ENCODE measurements at places on chromosomes 13 and 19. TPM values are rescaled to one million over a fixed set of nuclear protein-coding genes. Genes with fewer than 3 reads are reported as not detected.

DNA sequence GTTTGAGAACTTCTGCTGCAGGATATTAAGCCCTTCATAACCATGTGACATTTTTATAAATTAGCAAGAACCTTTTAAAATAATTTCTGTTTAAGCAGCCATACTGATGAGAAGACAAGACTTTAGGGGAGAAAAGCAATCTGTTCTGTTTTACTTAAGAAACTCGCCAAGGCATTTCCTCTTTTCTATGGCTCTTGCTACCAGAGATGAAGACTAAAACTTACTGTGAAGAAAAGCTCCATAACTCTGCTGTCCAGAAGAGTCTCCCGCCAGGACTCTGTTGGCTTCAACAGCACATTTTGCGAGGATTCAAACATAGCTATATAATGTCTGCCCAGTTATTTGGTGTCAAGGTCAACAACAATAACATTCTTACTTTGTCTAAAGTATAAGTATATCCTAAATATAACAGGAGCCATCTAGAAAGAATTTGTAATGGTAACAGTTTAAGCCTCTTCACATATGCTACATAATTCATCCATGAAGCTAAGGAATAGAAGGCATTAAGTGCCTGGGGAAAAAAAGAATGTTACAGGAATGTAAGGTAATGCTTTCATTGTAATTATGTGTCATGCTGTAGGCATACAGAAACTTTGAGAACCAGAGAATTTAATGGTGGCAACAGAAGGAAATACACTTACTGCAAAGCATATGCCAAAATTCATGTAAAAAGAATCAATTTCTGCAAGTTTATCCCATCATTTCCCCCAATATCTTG lies 53.2 kb upstream of the EEF1AKMT1 start:
- H3K27me3 ChIP-seq = no peaks in the 10 kb centered on the region
- no peak overlapping the region for H3K27ac ChIP-seq
- DNase-seq = no peak
- H3K4me1 ChIP-seq = no peaks in the 10 kb centered on the region
- no peaks in the 10 kb centered on the region for H3K36me3 ChIP-seq

DNA sequence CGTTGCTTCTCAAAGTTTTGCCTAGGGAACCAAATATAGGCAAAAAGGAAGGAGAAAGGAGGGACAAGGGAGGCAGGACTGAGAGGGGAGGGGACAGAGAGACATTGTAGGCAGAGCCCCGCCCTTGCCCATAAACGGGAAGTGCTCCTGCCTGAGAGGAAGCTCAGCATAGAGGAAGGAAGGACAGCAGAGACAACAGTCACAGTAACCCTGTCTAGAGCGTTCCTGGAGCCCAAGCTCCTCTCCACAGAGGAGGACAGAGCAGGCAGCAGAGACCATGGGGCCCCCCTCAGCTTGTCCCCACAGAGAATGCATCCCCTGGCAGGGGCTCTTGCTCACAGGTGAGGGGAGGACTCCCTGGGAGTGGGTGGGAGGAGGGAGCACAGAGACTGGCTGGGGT lies at the start of gene CEACAM21:
CEACAM21 (plus strand) TSS at position 169 of the 400 bp plus-strand sequence; CDS start at position 278, 109 bp downstream.
- peak; percentile 65 for DNase-seq
- no peaks in the 10 kb centered on the region for H3K27me3 ChIP-seq
- no peak within 1 kb of the TSS for H3K4me3 ChIP-seq
- H3K27ac ChIP-seq = peak within 1 kb of the TSS; percentile 40

DNA sequence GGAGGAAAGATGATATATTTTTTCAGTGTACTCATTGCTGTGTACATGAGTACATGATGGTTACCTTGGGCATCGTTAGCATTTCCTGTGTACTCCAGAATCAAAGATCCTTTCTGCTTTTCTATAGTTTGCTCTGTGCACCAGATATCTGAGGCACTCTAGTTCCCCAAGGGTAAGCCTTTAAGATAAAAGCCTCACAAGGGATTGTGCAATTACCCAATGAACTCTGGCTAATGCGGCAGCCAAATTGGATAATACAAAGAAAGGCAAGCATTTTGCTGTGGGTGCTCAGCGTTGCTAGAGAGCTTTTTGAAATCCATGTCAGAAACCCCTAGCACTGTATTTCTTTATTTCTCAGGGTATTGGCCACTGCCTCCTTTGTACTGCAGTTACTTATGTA lies 2.9 kb downstream of the CYSLTR2 start:
- no peaks in the 10 kb centered on the region for H3K27me3 ChIP-seq
- no peaks in the 10 kb centered on the region for H3K36me3 ChIP-seq
- no peak for DNase-seq
- H3K4me3 ChIP-seq = no peak overlapping the region
- H3K27ac ChIP-seq = no peak overlapping the region
- H3K4me1 ChIP-seq = no peaks in the 10 kb centered on the region

DNA sequence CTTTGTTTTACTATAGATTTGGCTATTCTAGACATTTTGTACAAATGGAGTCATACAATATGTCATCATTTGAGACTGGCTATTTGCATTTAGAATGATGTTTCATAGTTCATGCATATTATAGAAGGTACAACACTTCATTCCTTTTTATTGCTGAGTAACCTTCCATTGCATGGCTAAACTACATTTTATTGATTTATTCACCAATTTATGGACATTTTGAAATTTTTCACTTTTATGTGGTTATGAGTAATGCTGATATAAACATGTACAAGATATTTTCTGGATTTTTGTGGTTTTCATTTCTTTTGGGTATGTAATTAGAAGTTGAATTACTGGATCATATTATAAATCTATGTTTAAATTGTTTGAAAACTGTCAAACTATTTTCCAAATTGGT lies 710.3 kb upstream of the SLITRK5 start:
- no peaks in the 10 kb centered on the region for H3K4me1 ChIP-seq
- H3K36me3 ChIP-seq = no peaks in the 10 kb centered on the region
- no peak overlapping the region for H3K4me3 ChIP-seq

GRCh38 chr19:46155237-46155636 lies 7.2 kb downstream of the IGFL2 start:
- no peak overlapping the region for H3K27ac ChIP-seq
- H3K36me3 ChIP-seq = no peaks in the 10 kb centered on the region
- no peak for DNase-seq
- no peaks in the 10 kb centered on the region for H3K4me1 ChIP-seq
- no peak overlapping the region for H3K4me3 ChIP-seq

- H3K36me3 ChIP-seq = no peaks in the 10 kb centered on the region
- H3K27me3 ChIP-seq = no peaks in the 10 kb centered on the region
- peak; percentile 89 for DNase-seq
- H3K27ac ChIP-seq = peak overlapping the region; percentile 98
- H3K4me1 ChIP-seq = peaks cover 21% of the 10 kb centered on the region
Observed at GRCh38 chr13:99656092-99656745, 154.9 kb downstream of the TM9SF2 start.

- H3K4me1 ChIP-seq = no peaks in the 10 kb centered on the region
- no peak overlapping the region for H3K4me3 ChIP-seq
- no peak overlapping the region for H3K27ac ChIP-seq
- no peaks in the 10 kb centered on the region for H3K27me3 ChIP-seq
Observed at GRCh38 chr13:101579281-101579802, 126.9 kb downstream of the ITGBL1 start.

- no peaks in the 10 kb centered on the region for H3K36me3 ChIP-seq
- H3K27ac ChIP-seq = no peak overlapping the region
- no peaks in the 10 kb centered on the region for H3K4me1 ChIP-seq
Observed at GRCh38 chr13:51562011-51562671, 22.1 kb upstream of the WDFY2 start.

GRCh38 chr13:77337159-77337558 lies 10.3 kb upstream of the MYCBP2 start:
- no peaks in the 10 kb centered on the region for H3K36me3 ChIP-seq
- H3K4me1 ChIP-seq = no peaks in the 10 kb centered on the region
- no peak overlapping the region for H3K4me3 ChIP-seq
- no peak overlapping the region for H3K27ac ChIP-seq
- no peaks in the 10 kb centered on the region for H3K27me3 ChIP-seq
- DNase-seq = no peak

- no peak overlapping the region for H3K4me3 ChIP-seq
- no peaks in the 10 kb centered on the region for H3K36me3 ChIP-seq
- no peak overlapping the region for H3K27ac ChIP-seq
- H3K27me3 ChIP-seq = no peaks in the 10 kb centered on the region
- H3K4me1 ChIP-seq = peaks cover 43% of the 10 kb centered on the region
Observed at GRCh38 chr13:33262594-33262993, 23.0 kb downstream of the STARD13 start.

- no peaks in the 10 kb centered on the region for H3K36me3 ChIP-seq
- DNase-seq = no peak
- no peaks in the 10 kb centered on the region for H3K27me3 ChIP-seq
- no peaks in the 10 kb centered on the region for H3K4me1 ChIP-seq
- no peak overlapping the region for H3K27ac ChIP-seq
- H3K4me3 ChIP-seq = no peak overlapping the region
Observed at GRCh38 chr13:109152311-109152820, 523.0 kb downstream of the MYO16 start.

GRCh38 chr19:53634768-53635167 lies 3.0 kb downstream of the DPRX start:
- no peak for DNase-seq
- H3K27me3 ChIP-seq = no peaks in the 10 kb centered on the region
- H3K27ac ChIP-seq = no peak overlapping the region
- no peak overlapping the region for H3K4me3 ChIP-seq
- no peaks in the 10 kb centered on the region for H3K4me1 ChIP-seq
- H3K36me3 ChIP-seq = no peaks in the 10 kb centered on the region

GRCh38 chr19:2394442-2395292 lies 32.7 kb downstream of the TIMM13 start:
- H3K4me3 ChIP-seq = no peak overlapping the region
- H3K36me3 ChIP-seq = no peaks in the 10 kb centered on the region
- peaks cover 17% of the 10 kb centered on the region for H3K4me1 ChIP-seq
- no peaks in the 10 kb centered on the region for H3K27me3 ChIP-seq
- DNase-seq = peak; percentile 73
- H3K27ac ChIP-seq = peak overlapping the region; percentile 29

DNA sequence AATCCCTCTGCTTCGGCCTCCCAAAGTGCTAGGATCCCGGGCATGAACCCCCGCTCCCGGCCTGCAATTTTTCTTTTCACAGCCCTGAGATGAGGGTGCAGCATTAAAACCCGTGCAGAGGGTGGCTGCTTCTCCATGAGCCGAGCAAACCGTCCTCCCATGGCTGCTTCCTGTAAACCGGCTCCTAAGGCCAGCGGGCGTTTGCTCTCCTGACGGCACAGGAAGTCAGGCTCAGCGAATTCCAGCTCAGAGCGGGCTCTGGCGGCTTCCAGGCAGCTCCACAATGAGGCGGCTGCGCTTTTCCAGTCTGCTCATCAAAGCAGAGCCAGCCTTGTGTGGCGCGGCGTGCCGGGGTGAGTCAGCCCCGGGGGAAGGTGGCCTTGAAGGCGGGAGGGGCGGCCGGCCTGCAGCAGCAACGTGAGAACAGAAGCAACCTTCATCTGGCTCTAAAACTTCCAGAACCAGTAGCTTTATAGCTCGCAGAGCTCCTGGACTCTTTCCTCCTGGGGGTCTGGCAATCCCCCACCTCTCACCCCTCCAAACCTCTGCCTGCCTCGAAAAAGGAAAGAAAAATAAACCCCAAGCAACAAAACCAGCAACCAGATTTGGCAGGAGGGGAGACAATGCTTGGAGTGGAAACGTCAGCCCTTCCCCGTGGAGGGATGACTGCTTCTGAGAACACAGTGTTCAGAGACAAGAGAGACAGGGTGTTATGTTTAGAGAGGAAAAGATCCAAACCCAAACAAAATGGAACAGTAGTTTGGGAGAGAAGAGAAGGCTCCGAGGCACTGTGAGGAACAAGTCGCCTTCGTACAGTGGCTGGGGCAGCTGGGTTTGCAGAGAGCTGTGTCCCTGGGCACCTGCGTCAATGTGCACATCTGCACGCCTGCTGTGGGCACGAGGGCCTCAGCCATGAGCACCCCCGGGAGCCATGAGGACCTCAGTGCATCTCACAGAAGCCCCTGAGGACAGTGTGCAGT lies 67.8 kb downstream of the GADD45B start:
- peak overlapping the region; percentile 20 for H3K4me3 ChIP-seq
- H3K27ac ChIP-seq = peak overlapping the region; percentile 53
- peaks cover 61% of the 10 kb centered on the region for H3K4me1 ChIP-seq
- DNase-seq = peak; percentile 85

GRCh38 chr19:47826800-47827199 lies 5.1 kb downstream of the CRX start:
- H3K4me1 ChIP-seq = no peaks in the 10 kb centered on the region
- no peaks in the 10 kb centered on the region for H3K36me3 ChIP-seq
- H3K27ac ChIP-seq = no peak overlapping the region
- H3K4me3 ChIP-seq = no peak overlapping the region

DNA sequence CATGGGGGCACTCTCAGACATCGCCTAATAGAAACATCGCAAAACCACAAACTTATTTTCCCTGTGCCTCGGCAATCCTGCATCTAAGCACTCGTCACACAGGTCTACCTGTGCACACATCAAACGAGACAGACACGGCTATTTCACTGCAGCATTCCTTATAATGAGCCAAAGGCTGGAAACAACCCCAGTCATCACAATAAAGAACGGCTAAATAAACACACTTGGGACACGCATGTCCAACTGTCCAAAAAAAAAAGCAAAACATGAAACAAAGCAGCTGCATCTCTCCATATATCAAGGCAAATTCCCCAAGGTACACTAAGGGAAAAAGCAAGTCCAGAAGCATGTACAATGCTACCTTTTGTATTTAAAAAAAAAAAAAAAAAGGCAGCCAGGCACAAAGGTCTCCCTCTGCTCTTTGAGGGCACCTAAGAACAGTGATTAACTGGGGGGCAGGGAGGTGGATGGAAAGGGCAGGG lies 27.2 kb upstream of the CCNP start:
- DNase-seq = no peak
- no peak overlapping the region for H3K4me3 ChIP-seq
- H3K27me3 ChIP-seq = no peaks in the 10 kb centered on the region
- H3K27ac ChIP-seq = no peak overlapping the region
- peaks cover 2% of the 10 kb centered on the region for H3K36me3 ChIP-seq

DNA sequence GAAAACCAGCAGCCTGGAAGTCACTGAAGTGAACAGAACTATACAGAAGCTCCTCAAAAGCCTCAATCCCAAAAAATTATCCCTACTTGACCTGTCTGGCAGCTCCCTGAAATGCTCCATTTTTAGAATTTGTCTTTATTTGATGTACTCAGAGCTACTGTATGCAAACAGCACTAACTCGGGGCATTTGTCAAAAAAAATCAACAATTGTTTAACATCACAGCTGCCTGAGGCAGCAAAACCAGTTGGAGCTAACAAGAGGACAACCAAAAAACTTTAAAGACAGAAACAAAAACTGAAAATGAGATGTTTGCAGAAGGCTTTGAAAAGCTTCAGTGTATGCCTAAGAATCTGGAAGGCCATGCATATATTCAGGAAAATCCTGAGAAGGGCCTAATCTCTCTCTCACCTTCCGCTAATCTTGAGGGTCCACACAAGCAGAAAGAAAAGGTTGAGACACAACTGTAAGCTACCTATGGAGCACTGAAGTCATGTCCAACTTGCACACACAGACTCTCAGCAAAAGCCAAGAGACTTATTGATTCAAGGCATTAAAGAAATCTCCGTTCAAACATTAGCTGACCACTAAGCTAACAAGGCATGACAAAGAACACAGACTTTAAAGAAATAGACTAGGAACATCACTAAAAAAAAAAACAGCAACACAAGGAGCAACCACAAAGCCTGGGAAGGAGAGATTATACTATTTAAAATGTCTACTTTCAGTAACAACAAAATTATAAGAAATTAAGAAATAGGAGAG lies 16.1 kb downstream of the VWA8 start:
- no peak overlapping the region for H3K27ac ChIP-seq
- no peaks in the 10 kb centered on the region for H3K27me3 ChIP-seq
- no peaks in the 10 kb centered on the region for H3K36me3 ChIP-seq
- DNase-seq = no peak
- no peak overlapping the region for H3K4me3 ChIP-seq
- H3K4me1 ChIP-seq = no peaks in the 10 kb centered on the region

The KLK10 gene
- not detected for total RNA-seq

The BCL3 gene
- 24.1 TPM for total RNA-seq

The ZFP14 gene
- total RNA-seq = 1.9 TPM

The ITM2B gene
- total RNA-seq = 326 TPM

The OSCAR gene
- 1.2 TPM for total RNA-seq

Measured in right lobe of liver (tissue), 6 donors.